ENCODE measurements at places on chromosomes 13 and 19.

- no peak for DNase-seq
These were observed 59.5 kb downstream of the MCF2L start for GRCh38 chr13:113028336-113029060.

DNA sequence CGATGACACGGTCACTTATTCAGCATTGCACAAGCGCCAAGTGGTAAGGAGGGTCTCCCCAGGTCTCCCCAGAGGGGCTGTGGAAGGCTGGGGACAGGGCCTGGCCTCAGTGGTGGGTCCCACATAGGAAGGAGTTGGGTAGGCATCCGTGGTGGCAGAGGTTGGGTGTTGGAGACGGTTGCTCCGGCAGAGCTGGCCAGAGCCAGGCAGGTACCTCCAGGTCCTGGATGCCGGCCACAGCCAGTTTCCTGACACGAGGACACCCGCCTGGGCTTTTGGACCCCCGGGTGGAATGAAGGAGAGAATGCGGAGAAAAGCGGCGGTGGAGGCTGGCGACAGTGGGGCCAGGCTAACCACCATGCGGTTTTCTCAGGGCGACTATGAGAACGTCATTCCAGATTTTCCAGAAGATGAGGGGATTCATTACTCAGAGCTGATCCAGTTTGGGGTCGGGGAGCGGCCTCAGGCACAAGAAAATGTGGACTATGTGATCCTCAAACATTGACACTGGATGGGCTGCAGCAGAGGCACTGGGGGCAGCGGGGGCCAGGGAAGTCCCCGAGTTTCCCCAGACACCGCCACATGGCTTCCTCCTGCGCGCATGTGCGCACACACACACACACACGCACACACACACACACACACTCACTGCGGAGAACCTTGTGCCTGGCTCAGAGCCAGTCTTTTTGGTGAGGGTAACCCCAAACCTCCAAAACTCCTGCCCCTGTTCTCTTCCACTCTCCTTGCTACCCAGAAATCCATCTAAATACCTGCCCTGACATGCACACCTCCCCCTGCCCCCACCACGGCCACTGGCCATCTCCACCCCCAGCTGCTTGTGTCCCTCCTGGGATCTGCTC is 1.3 kb upstream of the FFAR1 start:
- peak; percentile 46 for DNase-seq

DNA sequence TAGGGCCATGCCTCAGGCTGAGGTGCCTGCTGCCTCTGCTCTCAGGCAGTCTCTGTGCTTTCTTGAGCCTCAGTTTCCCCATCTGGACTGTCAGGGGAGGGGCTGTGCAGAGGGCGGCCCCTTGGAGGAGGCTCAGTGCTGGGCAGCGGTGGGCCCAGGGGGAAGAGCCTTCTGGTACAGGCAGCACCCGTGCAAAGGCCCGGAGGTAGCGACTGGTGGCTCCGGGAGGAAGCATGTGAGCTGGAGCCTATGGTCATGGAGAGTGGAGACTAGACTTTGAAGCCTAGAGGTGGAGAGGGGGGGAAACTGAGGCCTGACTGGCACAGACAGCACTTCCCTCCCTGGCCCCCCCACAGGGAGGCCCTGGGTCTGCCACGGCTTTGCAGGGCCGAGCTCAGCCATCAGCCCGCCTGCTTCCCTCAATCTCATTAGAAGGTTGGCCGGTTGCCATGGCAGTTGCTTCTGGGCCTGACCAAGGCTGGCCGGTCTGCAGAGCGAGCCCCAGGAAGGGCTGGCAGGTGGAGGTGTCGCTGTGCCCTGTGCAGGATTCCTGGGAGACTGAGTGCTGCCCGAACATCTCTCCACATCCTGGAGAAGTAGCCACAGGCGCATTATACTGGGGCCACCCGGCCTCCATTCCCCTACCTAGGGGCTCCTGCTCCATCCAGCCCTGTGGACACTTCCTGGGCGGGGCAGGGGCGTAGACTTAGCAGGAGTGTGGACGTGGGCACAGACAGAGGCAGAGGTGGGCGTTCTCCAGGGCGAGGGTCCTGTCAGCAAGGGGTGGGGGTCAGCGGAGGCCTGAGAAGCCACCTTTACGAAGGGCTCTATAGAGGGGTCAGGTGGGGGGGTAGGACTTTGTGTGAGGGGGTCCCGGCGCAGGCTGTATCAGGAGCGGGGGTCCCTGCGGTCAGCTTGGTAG is 53.2 kb downstream of the CRTC1 start:
- DNase-seq = no peak

GRCh38 chr13:97631158-97631557 is 197.2 kb downstream of the RAP2A start:
- DNase-seq = no peak

- no peak for DNase-seq
These were observed 1.9 kb upstream of the SH2D3A start for GRCh38 chr19:6769006-6769619.

DNA sequence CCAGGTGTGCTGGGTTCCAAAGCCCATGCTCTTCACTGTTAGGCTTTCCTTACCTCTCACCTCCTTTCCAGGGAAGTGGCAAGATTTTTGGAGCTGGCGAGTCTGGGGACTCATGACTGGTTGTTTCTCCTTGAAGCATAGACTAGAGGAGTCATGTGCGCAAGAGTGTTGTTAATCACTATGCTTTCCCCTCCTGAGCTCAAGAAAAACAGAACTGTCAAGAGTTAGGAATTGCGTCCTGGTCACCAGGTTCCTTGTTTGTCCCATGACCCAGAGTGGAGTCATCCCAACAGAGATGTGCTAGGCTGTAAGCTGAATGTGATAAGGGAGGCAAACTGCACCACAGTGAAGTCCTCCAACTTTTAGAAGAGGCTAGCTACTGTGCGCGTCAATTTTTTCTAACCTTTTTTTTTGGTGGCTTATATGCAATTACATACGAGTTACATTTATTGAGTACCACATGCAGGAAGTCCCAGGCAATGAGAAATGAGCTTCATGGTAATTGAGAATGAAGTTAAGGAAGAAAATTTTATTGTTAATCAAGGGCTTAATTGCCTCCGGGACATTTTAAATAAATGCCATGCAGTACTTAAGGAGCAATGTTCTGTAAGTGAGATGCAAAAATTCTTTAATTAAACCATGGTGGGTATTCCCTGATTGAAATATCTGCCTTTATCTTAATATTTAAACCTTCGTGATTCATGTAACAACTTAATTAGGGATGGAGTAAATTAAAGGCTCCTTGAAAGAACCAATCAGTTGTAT is 233.9 kb downstream of the ZIC5 start:
- no peak for DNase-seq

- DNase-seq = no peak
These were observed 24.8 kb upstream of the ZNF254 start for GRCh38 chr19:24062190-24062589.

GRCh38 chr13:79637133-79637763 is 156.3 kb downstream of the NDFIP2 start:
- no peak for DNase-seq

GRCh38 chr19:32165750-32166149 is 179.7 kb upstream of the ZNF507 start:
- no peak for DNase-seq

All from activated T-helper 1 cell treated with anti-CD3 and anti-CD28 coated beads, Interleukin-2, amount 50 U/mL, for 16 hours (primary cell).